Skeletal muscle tissue (tissue), 5 donors: ENCODE measurements at places on chromosomes 5 and 9. TPM values are rescaled to one million over a fixed set of nuclear protein-coding genes. Genes with fewer than 3 reads are reported as not detected.

The SLC6A19 gene
- total RNA-seq = under 0.01 TPM

The APBB3 gene
- 7.3 TPM for total RNA-seq

The LCN9 gene
- total RNA-seq = not detected

The CTNNA1 gene
- 375 TPM for total RNA-seq

The SHOC1 gene
- not detected for total RNA-seq

The EPB41L4B gene
- 6.8 TPM for total RNA-seq

The MPDZ gene
- 40.2 TPM for total RNA-seq

The ANGPTL2 gene
- 37.6 TPM for total RNA-seq

The SEMA5A gene
- 25.1 TPM for total RNA-seq
